ENCODE measurements at places on chromosomes 12 and 14. TPM values are rescaled to one million over a fixed set of nuclear protein-coding genes. Genes with fewer than 3 reads are reported as not detected.

The OTUB2 gene
- 2.0 TPM for total RNA-seq

The PELI2 gene
- total RNA-seq = 15.9 TPM

- DNase-seq = no peak
These were observed 80.4 kb downstream of the RASSF9 start for GRCh38 chr12:85755760-85756159.

DNA sequence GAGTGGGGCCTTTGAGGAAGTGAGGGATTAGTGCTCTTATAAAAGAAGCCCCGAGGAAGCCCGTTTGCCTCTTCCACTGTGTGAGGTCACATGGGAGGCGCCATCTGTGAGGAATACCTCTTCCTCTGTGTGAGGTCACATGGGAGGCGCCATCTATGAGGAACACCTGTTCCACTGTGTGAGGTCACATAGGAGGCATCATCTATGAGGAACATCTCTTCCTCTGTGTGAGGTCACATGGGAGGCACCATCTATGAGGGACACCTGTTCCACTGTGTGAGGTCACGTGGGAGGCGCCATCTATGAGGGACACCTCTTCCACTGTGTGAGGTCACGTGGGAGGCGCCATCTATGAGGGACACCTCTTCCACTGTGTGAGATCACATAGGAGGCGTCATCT is 69.7 kb downstream of the SLC24A4 start:
- no peak for DNase-seq

DNA sequence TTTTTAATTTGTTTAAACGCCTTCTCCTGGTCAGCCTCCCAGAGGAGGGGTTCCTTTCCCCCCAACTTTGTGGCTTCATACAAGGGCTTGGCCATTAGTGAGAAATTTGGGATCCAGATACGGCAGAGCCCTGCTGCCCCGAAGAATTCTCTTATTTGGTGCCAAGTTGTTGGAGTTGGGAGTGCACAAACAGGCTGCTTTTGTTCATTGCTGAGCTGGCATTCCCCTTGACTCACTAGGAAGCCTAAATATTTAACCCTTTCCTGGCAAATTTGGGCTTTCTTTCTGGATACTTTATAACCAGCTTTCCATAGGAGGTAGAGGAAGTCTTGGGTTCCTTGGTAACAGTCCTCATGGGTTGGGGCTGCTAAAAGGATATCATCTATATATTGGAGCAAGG is 10.3 kb upstream of the ADAM21 start:
- no peak for DNase-seq

DNA sequence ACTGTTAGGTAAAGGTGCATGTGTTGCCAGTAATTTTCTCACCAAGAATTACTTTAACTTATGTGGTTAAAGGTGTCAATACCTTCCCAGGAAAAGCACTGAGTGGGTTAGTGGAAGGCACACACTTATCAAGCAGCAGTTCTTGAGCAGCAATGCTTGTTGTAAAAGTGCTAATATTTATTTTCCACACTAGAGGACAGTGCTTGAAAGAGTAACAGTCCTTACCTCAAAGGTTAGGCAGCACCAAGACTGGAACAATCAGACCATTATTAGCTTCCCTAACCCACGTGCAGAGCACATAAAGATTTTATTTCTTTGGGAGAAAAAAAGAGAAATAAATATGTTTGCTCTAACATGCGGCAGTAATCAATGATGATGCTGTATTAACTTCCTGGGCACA is 48.8 kb upstream of the KRR1 start:
- DNase-seq = no peak
